Activated naive CD8-positive, alpha-beta T cell treated with anti-CD3 and anti-CD28 coated beads, Interleukin-2, amount 10 ng/mL, durations not matched to agents 7 days and 5 days (primary cell): ENCODE measurements at places on chromosomes 3 and 15. TPM values are rescaled to one million over a fixed set of nuclear protein-coding genes. Genes with fewer than 3 reads are reported as not detected.

GRCh38 chr3:141450727-141451375, 36.0 kb upstream of the RASA2 start:
- no peak for DNase-seq

- DNase-seq, result no peak
These were observed 78.3 kb upstream of the PPP2R3A start for GRCh38 chr3:135887220-135887619.

DNA sequence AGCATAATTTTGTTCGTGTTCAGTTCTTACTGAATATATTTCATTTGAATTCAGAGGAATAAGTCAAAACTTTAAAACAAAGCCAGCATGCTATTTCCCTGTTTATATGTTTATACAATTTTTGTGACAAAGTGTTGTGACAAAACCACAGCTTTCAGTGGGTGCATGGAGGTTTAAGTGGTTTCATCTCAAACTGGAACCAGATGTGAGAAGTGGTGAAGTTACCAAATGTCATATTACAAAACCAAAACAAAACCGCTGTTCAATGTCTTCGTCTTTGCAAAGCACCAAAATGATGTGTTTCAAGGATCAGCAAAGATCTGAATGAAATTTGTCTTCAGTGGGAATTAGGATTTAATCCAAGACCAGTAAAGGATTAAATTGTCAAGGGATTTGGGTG, 59.3 kb upstream of the OSTN start:
- DNase-seq, result no peak

- DNase-seq, result no peak
These were observed 248.1 kb downstream of the ERC2 start for GRCh38 chr3:56219894-56220805.

GRCh38 chr3:193757457-193757856, 164.4 kb downstream of the OPA1 start:
- no peak for DNase-seq

Gene RBP2
- not detected for total RNA-seq

Gene C3orf18
- total RNA-seq, result 58.4 TPM

Gene ATG7
- total RNA-seq, result 28.6 TPM

Gene EXOG
- total RNA-seq, result 22.8 TPM
